ENCODE measurements at places on chromosomes 2 and 18. TPM values are rescaled to one million over a fixed set of nuclear protein-coding genes. Genes with fewer than 3 reads are reported as not detected.
A peak's percentile ranks its signal among the peaks of the same experiment; 100 is the strongest.

GRCh38 chr2:237326266-237327171, 87.4 kb downstream of the COL6A3 start:
- no peaks in the 10 kb centered on the region for H3K36me3 ChIP-seq
- no peaks in the 10 kb centered on the region for H3K27me3 ChIP-seq
- no peak overlapping the region for H3K27ac ChIP-seq
- no peak for DNase-seq
- H3K4me1 ChIP-seq, result no peaks in the 10 kb centered on the region
- no peak overlapping the region for H3K4me3 ChIP-seq

DNA sequence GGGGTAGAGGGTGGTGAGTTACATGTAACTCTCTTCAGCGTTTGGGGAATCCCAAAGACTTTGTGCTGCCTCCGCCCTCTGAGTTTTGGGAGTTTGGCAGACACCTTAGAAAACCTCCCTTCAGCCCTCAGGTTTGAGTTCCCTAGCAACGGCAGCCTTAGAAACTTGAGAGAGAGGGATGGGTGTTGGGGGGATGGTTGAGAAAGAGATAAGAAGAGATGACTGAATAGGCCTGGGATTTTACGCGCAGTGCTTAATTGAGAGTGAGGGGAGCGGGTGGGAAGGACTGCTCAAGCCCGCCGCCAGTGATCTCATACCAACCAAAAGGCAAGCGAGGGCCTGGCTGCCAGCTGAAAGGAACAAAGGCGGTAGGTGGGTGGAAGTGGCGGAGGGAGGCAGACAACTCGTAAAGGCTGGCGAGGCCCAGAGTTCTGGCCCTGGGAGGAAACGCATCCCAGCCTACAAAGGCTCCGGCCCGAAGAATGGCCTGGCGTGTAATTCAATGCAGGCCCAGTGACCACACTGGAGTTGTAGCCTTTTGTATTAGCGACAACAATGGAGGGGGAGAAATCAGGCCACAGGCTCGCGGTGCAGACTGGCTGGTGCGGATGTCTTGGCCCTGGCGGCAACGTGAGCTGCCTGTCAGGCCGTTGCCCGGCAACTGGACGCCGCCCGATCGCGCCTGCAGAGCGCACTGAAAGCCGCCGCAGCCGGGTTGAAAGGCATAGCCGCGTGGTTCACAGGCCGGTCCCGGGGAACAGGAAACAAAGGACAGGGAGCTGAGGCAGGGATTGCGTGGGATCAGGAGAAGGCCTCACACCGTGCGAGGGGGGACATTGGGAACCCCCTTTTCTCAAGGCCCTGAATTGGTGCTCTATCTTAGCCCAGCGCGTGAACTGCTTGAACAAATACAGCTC, 39.9 kb upstream of the DARS1 start:
- peak overlapping the region; percentile 57 for H3K4me3 ChIP-seq
- no peaks in the 10 kb centered on the region for H3K27me3 ChIP-seq
- peak overlapping the region; percentile 75 for H3K27ac ChIP-seq
- DNase-seq, result peak; percentile 38

Gene MC5R
- not detected for total RNA-seq

Gene MRO
- total RNA-seq, result not detected

Gene DNAJC5G
- total RNA-seq, result not detected

Gene RFX8
- total RNA-seq, result not detected

Gene GPC1
- 0.99 TPM for total RNA-seq

DNA sequence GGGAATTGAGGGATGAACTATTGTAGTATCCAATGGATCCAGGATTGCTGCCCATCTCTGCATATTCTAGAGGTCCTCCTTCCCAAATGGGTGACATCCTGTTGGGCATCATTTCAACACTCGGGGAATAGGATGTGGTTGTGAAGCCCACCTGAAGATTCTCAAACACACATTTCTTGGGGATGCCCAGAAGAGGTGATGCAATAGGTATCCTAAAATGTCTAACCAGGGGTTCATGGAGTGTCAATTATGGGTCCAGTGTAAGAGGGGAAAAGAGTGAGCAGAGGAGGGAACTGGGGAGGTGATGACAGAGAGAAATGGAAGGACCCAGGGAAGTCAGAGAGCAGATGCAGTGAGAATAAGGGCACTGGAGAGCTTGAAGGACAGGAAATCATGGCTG, 52.1 kb downstream of the POLE4 start:
- DNase-seq, result no peak
- H3K36me3 ChIP-seq, result peaks cover 31% of the 10 kb centered on the region
- H3K27ac ChIP-seq, result no peak overlapping the region
- H3K4me3 ChIP-seq, result no peak overlapping the region

DNA sequence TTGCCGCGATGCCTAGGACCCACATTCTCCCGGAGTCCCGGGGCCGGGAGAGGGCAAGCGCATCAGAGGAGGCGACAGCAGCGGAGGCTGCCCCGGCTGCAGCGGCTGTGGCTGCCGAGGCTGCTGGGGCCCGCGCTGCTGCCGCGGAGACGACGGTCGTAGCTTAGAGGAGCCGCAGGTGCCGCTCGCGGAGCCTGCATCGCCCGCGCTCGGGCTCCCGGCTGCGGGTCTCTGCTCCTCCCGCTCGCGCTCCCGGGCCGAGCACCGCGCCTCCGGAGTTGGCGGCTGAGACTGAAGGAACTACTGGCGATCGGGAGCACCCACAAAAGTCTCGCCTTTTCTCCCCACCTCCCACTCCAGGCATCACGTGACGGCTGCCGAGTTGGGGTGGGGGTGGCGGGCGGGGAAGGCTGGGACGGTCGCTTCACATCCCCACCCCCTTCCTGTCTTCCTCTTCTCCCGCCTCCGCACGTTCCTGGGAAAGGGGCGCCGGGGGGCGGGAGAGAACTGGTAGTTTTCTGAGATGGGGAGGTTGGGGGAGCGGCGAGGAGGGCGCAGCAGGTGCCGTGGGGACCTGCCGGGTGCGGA, at the start of gene LYPD1:
Gene LYPD1 (minus strand): TSS at position 298 of the 588 bp plus-strand sequence. CDS start 273 bp downstream, at position 25.
- peaks cover 7% of the 10 kb centered on the region for H3K4me1 ChIP-seq
- peaks cover 4% of the 10 kb centered on the region for H3K36me3 ChIP-seq
- DNase-seq, result no peak
- no peak within 1 kb of the TSS for H3K27ac ChIP-seq
- no peak within 1 kb of the TSS for H3K4me3 ChIP-seq
- H3K27me3 ChIP-seq, result peaks cover 14% of the 10 kb centered on the region

DNA sequence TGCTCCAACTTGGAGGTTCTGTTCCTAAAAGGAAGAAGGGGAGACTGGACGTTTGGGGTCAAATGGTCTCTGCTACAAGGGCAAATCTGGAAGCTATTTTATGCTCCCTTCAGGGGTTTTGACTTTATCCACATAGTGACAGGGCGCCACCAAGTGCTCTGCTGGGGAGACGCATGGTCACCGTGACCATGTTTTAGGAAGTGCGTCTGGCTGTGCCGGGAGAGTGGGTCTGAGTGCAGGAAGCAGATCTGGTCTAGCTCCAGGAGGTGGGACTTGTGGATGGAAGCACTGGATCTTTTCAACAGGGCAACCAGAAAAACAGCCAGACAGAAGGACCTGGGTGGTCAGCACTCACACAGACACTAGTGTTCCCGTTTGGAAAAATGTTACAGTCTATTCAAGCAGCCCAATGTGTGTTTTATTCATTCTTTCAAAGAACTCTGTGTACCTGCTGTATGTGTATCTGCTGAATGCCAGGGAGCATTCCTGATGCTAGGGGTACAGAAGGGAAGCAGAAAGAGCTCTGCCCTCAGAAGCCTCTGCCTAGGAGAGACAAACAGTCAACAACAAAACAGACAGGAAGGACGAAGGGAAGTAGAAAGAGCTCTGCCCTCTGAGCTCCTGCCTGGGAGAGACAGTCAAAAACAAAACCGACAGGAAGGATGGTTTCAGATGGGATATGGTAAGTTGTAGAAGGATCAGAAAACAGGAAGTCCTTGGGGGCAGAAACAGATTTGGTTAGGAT, 14.3 kb downstream of the IMPA2 start:
- no peaks in the 10 kb centered on the region for H3K27me3 ChIP-seq
- peak overlapping the region; percentile 39 for H3K4me3 ChIP-seq
- peaks cover 9% of the 10 kb centered on the region for H3K4me1 ChIP-seq

Measured in naive thymus-derived CD8-positive, alpha-beta T cell (primary cell).